ENCODE measurements at places on chromosomes 4 and X.

- no peak for DNase-seq
These were observed at the start of gene PLP1 for GRCh38 chrX:103776546-103776945. TSS of gene PLP1 (plus strand) at chrX:103776840. CDS start at chrX:103776996, 156 bp downstream.

- no peak for DNase-seq
These were observed 36.7 kb upstream of the GABRQ start for GRCh38 chrX:152600853-152601633.

GRCh38 chr4:183860731-183861130 lies 44.4 kb upstream of the STOX2 start:
- no peak for DNase-seq

- no peak for DNase-seq
These were observed 85.9 kb downstream of the CASK start for GRCh38 chrX:41837270-41837944.

DNA sequence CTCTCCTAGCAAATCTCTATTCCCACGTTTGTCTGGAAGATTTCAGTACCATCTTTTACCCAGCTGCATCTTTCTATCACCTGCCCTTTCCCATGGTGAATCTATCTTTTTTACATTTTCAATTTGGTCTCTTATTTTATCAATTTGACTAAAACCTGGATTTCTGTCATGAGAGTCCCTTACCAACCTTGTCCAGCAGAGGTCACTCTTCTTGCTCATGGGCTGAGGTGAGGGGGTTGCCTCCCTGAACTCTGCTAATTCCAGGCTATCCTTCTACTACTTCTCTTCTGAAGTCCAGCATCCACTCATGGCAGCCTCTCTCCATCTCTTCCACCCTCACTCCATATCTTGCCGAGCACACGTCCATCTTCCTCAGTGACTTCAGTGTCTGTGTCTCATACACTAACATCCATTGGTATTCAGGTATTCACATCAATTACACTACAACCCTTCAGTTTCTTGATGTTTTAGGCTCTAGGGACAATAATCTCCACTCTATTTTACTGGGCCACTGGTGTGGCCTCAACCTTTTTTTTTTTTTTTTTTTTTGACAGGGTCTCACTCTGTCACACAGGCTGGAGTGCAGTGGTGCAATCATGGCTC lies 17.8 kb upstream of the ZNF827 start:
- DNase-seq, result peak; percentile 19

GRCh38 chr4:15438939-15439524 lies 11.2 kb downstream of the C1QTNF7 start:
- no peak for DNase-seq

- DNase-seq, result no peak
These were observed 68.0 kb downstream of the N4BP2 start for GRCh38 chr4:40124690-40125089.

- DNase-seq, result no peak
These were observed 50.3 kb downstream of the MED28 start for GRCh38 chr4:17664755-17665154.

DNA sequence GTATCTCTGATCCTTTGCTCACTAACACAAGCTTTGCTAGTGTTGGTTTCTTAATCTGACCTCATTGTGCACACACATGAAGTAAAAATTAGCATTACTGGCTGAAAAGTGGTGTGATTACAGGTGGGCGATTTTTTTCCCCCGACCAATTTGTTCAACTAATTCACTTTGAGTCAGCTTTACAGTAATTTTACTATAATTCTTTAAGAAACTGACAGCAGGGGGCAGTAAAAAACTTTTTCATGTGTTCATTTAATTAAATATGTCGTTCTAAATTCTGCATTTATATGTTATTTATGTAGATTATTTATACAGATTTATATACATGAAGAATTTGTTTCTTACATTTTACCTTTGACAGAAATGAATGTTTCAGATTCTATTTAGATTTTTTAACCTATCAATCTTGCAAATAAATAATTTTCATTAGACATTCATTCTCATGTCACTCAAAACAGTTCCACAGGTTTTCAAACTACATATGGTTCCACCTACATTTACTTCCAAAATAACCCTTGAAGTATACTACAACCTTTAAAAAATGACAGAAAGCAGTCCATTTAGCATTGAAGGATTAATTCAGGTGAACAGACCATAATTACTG lies 17.5 kb downstream of the PALLD start:
- no peak for DNase-seq

- DNase-seq, result no peak
These were observed 58.0 kb downstream of the FAM53A start for GRCh38 chr4:1626151-1626550.

DNA sequence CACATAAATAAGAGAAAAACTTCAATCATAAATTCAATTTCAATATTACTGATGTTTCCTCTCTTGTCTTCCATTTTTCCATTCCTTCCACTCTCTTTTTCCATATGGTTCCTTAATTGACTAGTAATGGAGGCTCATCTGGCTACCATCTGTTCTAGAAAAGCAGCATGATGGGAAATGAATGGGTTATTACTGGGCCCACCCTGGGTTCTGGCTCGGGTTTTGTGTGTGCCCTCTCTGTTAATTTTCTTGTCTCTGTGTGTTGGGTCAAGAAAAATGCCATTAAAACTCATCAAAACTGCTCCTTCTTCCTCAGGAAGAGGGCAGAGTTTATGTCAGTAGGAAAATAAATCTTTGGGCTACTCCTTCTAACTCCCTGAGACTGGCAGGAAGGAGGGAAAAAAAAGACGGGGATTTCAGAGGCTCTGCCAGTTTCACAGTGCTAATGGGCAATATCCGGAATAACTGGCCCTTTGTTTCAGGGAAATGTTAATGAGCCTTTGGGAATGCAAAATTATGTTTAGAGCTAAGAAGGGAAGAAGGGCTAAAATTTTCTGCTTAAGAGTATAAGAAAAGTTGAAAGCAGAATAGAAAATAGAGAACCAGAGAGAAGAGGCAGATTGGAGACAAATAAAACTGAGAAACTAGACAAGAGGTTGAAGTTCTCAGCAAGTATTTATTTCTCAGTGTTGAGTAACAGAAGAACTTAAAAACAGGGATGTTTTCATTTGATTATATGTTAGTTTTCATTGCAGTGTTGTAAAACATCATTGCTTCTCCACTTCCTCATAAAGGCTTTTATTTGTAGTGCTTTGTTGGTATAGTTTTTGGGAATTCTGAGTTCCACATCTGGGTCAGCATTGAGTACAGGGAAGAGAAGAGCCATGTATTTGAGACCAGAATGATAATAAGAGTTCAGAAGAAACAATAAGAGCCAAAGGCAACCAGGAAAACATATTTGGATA lies 19.7 kb downstream of the GABRB1 start:
- DNase-seq, result no peak

DNA sequence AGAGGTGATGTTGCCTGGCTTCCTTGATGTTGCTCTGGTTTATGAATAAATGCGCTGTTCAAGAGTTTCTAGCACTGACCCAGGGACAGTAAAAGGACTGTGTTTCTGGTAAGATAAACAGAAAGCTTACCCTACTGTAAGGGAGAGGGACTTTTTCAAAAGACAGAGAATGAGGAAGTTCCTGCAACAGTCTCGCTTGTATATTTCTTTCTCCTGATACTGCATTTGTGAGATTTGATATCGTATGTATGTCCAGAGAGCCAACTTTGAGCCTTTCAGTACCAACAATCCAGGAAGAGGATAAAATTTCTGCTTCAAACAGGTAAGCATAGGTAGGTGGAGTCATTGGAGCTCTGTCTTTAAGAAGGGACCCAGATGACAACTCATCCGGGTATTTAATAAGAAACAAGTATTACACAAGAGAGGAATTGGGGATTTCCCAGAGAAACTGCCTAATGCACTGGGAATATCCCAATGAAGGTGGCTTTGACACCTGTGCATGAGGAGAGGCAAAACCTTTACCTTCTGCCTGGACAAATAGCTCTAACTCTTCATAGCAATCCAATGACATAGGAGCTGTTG lies 773 bp downstream of the DAPP1 start:
- DNase-seq, result no peak

- no peak for DNase-seq
These were observed 872 bp downstream of the G6PD start for GRCh38 chrX:154545673-154546274.

- DNase-seq, result no peak
These were observed 206.3 kb downstream of the SLC7A11 start for GRCh38 chr4:138035781-138036258.

- no peak for DNase-seq
These were observed 4.1 kb downstream of the CBLL2 start for GRCh38 chrX:22276781-22277180.

- no peak for DNase-seq
These were observed 14.8 kb upstream of the ADGRG2 start for GRCh38 chrX:19137067-19137466.

DNA sequence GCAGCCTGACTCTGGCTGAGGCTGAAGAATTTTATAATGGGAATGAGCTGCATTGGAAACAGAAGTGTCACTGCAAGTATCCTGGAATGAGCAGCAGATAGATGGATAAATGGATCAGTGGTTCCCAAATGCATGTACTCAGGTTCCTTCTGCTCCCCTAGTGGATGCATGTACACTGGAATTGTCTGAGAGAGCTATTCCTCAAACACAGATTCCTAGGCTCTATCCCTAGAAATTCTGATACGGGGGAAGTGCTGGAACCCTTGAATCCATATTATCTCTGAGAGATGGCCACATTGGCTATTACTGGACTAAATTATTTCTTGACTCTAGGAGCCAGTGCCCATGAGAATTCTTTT lies 64.8 kb downstream of the TMEM131L start:
- no peak for DNase-seq

DNA sequence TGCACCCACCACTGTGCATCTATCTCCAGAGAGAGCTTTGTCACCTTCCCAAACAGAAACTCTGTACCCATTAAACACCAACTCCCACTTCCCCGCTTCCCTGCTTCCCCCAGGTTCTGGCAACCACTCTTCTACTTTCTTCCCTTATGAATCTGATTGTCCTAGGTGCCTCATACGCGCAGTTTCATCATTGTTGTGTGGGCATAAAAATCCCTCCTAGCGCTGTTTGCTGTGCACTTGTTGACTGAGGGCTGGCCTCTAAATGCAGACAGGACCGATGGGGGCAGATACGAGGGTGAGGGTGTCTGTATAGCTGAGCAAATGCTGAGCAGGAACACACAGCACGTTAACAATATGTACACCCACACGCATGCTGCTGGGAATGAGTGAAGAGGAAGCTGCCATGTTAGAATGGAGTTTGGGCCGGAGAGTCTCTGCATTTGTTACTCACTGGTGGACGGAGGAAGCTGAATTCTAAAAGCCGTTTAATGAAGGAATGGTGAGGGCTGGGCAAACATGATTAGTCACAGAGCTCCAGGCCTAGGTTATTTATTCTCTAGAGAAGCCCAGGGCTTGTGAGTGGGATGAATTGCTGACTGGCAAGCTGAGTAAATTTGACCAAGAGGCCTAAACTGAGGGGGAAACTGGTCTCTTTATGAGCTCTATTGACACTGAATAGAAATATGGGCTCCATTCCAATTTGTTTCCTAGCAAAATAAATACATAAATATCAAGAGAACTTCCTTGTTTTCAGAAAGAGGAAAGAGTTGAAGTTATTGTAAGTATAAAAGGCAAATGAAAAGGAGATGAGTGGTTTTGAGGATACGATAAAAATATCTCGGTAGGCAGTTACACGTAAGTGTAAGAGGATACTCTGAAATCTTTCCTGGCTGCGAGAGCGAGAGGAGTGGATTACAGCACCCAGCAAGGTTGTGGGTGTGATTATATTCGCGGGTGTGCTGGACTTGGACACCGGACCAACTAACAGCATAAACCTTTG lies 95.9 kb upstream of the RPS6KA3 start:
- no peak for DNase-seq

GRCh38 chr4:73593631-73594241 lies 26.5 kb downstream of the RASSF6 start:
- DNase-seq, result no peak

GRCh38 chr4:152325831-152326230 lies 210.1 kb downstream of the FBXW7 start:
- DNase-seq, result no peak

DNA sequence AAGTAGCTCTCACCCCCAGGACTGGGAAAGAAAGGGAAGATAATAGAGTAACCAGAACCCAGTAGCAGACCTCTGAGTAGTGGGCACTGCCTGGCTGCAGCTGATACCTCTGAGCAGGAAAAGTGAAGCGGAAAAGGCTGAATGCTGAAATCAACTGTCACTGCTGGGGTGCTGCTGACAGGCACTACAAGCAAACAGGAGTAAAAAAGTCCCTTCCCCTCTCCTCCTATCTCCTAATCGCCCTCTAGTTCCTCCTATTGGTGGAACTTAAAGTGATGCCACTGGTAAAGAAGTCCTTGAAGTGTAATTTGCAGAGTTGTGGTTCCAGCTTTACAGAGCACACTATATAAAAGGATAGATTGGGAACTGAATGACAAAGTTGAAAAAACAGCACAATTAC lies 32.8 kb upstream of the GLRB start:
- no peak for DNase-seq

DNA sequence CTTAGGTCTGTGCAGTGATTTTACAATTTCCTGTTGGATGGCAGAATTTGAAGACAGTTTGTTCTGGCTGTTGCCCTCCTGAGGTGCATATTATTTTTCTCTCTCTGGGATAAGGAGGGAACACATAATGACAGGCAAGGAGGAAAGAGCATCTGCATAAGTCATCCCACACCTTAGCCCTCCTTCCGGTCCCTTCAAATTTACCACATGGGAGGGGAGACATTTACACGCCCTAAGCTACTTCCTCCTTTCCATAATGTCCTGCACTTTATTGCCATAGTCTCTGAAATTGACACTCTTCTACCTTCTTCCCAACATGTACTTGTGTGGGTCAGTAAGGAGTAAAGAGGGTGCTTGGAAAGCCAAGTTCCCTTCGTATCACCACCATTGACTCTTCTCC lies 13.9 kb downstream of the SMPX start:
- no peak for DNase-seq

GRCh38 chrX:39414290-39414854 lies 613.1 kb downstream of the MID1IP1 start:
- DNase-seq, result no peak

DNA sequence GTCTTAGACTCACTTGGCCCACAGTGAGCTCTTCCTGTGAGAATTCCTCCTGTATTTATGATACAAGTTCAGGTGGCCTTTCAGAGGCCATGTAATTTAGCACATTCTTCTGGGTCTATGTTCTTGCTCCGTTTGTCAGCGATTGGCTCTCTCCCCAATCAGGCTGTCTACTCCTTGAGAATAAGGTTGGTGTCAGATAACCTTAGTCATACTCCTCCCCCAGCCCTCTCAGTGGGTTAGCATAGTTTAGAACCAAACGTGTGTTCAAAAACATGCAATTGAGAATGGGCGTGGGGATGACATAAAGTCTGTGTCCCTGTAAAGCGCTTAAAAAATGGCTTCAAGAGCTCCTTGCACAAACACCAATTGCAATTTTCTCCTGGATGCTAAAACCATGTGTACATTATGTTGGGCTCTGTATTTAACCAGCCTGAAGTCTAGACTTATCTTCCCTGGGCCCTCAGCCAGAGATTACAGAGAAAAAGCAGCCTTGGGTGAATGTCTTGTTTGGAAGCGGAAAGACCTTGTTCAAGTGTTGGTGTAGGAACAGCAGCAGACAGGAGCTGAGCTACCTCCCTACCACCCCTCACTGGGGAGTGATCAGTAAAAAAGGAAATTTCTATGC lies 9.9 kb upstream of the CT47C1 start:
- DNase-seq, result no peak

GRCh38 chr4:17315459-17315858 lies 196.4 kb downstream of the QDPR start:
- no peak for DNase-seq
